Stimulated activated CD4-positive, alpha-beta T cell treated with anti-CD3 and anti-CD28 coated beads, Interleukin-12 subunit alpha, Interleukin-12 subunit beta, amount 100 ng/mL, for 24 hours (primary cell): ENCODE measurements at places on chromosomes 3 and 15.

DNA sequence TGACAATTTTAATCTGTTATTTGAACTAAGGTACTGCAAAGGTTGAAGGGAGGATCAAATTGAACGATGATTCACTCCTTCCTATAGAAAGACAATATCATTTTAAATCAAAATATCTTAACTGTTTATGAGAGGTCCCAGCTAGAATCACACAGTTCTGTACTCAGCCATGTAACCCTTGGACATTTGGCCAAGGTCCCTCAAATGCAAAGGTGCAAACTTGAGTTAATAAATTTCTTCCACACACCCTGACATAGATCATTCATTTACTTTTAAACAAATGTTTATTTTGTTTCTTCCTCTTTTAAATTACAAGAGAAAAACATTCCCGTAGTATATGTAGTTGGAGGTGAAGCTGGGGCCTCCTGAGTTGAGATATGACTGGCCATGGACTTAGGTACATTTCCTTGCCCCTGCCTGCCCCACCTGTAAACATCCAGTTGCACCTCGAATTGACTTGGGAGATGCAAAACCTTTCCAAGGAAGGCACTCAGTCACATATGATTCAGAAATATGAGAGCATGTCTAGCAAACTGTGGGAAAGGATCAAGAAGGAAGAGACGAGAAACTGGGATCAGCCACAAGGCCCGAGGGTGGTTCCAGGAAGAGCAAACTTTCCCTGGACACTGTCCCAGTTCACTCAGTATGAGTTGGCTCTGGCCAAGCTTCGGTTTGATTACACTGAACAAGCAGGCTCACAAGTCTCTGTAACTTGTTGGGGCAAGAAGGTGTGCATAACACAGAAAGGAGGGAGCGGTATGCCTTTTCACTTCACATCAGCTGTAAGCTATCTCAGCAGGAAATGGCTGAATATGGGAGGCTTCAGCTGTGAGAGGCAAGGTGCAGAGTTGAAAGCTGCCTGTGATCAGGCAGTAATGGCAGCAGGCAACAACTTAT, 6.7 kb downstream of the TNFSF10 start:
- DNase-seq: no peak

DNA sequence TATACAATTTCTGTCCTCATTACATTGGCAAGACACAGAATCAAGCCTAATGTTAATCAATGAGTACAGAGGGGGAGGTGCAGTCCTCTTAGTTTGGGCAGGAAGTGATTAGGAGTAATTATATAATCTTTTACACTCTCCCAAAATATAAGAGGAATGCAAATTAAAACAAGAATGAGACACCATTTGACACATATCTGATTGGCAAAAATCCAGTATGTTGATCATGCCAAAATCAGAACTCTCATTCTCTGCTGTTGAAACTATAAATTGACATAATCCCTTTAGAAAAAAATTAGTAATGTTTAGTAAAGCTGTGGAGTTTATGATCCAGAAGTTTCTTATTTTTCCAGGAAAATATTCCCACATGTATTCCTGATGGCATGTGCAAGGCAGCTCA, 373.4 kb downstream of the EPHA6 start:
- no peak for DNase-seq

GRCh38 chr3:10915376-10915775, 77.2 kb upstream of the SLC6A1 start:
- DNase-seq: no peak

- DNase-seq: no peak
These were observed 197.3 kb downstream of the FHIT start for GRCh38 chr3:61053781-61054496.

- DNase-seq: no peak
These were observed 40.9 kb downstream of the ONECUT1 start for GRCh38 chr15:52749258-52749657.

GRCh38 chr3:52859686-52860423, 25.0 kb upstream of the MUSTN1 start:
- no peak for DNase-seq

- no peak for DNase-seq
These were observed 29.0 kb upstream of the BCL6 start for GRCh38 chr3:187774185-187774789.

DNA sequence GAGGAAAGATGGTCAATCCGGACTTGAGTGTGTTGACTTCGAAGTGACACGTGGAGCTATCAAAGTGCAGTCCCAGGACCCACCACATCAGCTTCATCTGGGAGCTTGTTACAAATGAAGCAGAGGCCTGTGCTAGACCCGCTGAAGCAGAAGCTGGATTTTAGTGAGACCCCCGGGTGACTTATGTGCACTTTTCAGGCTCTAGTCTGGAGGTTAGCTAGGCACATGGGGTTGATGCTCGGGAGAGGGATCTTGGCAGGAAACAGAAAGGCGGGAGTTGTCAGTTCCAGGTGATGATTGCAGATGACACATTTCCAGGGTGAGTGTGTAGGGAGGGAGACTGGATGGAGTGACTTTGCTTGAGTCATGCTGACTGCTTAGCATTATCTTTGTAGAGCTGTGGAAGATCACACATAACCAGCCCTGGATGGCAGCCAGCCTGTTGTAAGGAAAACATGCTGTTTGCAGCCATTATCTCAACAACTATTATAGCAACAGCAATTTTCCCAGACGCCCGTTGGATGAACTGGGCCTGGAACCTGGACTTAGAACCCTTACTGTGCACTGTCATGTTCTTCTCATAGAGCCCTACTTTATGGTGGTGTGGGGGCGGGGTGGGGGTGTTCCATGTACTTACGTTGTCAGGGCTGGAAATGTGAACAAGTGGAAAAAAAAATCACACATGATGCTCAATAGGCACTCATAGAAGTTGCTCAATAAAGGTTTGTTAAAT, 122.4 kb downstream of the THSD4 start:
- no peak for DNase-seq

GRCh38 chr3:152058856-152059255, 185.4 kb downstream of the SUCNR1 start:
- no peak for DNase-seq

DNA sequence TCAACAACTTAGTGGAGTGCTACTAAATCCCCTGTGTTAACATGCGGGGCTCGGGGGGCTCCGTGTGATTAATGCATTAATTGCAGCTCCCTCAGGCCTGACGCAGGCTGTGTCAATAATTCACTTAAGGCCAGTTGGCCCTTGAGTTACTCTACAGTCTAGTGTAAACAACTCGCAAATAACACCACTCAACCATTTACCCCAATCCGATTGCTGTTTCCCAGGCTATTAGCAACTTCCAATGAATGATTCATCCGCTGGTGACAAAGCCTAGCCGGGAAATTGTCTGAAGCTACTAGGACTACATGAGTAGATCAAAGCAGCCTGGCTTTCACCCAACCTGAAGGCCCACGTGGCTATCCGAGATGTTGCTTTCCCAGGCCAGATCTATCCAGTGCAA, 121.3 kb upstream of the SOX14 start:
- no peak for DNase-seq
